ENCODE measurements at places on chromosomes 11 and 22.

GRCh38 chr11:24880962-24881361 lies 384.1 kb downstream of the LUZP2 start:
- DNase-seq = no peak

- DNase-seq = no peak
Measured at GRCh38 chr11:88266157-88266556, 71.4 kb downstream of the CTSC start.

DNA sequence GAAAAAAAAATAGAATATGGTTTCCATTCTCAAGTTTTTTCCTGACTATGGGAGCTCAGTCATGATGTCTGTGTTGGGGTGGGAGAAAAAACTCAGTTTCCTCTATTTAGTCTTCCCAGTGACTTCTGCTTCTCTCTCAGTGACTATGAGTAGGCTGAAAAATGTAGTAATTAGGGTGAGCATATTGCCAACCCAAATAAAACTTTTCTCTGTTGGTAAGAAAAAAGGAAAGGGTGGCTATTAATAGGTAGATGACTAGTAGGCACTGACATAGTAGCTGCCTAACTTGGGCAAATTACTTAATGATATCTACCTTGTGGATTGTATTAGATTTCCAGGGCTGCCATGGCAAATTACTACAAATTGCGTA lies 34.2 kb upstream of the BIRC3 start:
- no peak for DNase-seq

- no peak for DNase-seq
Measured at GRCh38 chr11:47415949-47416472, 7.6 kb downstream of the SLC39A13 start.

GRCh38 chr22:28012832-28013460 lies 93.9 kb upstream of the PITPNB start:
- no peak for DNase-seq

- DNase-seq = no peak
Measured at GRCh38 chr11:26095340-26095739, 236.6 kb upstream of the ANO3 start.

DNA sequence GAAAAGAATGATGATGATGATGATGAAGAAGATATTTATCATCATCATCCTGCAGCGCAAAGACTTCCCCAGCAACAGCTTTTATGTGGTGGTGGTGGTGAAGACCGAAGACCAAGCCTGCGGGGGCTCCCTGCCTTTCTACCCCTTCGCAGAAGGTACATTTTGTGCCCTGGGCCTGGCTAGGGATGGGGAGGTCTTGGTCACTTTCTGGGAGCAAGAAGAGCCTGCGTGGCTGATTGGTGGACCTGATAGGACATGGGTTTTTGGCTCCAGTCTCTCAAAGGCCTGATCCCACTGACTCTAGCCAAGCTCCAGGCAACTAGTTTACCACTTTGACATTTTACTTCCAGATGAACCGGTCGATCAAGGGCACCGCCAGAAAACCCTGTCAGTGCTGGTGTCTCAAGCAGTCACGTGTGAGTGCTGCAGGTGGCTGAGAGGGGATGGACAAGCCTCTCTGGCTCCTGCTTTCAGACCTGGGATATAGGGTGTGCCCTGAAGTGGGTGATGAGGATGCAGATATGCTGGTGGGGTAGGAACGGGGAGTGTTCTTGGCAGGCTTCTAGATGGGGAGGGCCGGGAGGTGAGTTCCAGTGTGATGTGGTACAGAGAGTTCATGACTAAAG lies 5.3 kb downstream of the SIDT2 start:
- no peak for DNase-seq

Data from stimulated activated CD8-positive, alpha-beta memory T cell treated with anti-CD3 and anti-CD28 coated beads, Interleukin-15, amount 100 ng/mL, for 4 hours (primary cell).